ENCODE measurements at places on chromosomes 5 and 9.

GRCh38 chr5:132027027-132027426 lies 15.6 kb upstream of the ACSL6 start:
- no peak for DNase-seq

GRCh38 chr5:1541702-1542400 lies 18.1 kb upstream of the LPCAT1 start:
- no peak for DNase-seq

GRCh38 chr9:104992659-104993058 lies 64.7 kb upstream of the ABCA1 start:
- peak; percentile 19 for DNase-seq

GRCh38 chr5:92455011-92455410 lies 1071.9 kb upstream of the ARRDC3 start:
- no peak for DNase-seq

DNA sequence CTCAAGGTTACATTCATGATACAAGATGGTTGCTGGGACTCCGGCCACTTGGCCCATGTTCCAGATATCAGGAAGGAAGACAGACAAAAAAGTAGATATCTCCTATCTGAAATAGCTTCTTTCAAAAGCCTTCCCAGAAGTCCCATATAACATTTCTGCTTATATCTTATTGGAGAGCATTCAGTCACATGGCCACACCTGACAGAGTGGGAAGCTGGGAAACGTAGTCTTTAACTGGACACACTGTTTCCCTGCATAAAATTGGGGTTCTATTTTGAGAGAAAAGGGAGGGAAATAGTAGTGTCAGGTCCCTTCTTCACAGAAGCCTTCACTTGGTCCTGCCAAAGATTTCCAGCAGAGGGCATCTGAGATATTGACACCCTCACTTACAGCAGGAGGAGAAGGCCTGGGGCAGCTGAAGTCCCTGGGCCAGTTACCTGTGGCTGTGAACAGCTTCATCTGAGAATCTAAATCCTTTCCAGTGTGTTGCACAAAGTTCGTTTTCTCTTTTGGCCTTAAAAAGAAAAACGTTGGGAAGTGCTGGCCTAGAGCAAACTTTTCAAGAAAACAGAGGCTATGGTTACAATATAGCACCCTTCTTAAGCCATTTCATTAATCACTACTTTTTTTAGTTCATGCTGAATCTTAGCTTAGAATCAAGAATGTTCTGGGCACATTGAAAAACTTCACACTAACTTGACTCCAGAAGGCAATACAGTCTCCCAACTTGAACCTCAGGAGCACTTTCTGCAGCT lies 33.5 kb downstream of the SPEF2 start:
- DNase-seq = peak; percentile 10

DNA sequence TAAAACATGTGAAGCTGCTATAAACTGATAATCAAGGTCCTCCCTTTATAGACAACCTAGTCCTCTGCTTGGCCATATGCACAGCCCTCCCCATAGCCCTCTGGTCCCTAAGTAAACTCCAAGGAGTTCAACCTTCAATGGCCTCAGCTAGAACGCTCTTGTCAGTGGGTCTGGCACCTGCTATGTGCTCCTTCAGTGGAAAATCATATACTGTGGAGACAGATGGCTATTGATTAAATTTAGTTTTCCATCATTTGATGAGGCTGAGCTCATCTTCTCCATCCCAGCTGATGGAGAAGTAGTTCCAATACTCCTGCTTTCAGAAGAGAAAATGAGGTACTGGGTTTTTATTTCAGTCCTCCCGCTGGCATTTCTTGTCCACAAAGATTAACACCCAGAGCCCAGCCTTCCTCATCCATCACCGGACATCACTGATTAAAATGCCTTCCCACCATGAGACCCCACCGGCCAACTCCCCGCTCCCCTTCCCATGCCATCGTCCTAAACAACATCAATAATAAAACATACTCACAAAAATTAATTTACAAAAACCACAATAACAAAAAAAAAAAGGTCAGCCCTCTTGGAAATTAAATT lies 134.6 kb downstream of the TRIM32 start:
- DNase-seq = no peak

DNA sequence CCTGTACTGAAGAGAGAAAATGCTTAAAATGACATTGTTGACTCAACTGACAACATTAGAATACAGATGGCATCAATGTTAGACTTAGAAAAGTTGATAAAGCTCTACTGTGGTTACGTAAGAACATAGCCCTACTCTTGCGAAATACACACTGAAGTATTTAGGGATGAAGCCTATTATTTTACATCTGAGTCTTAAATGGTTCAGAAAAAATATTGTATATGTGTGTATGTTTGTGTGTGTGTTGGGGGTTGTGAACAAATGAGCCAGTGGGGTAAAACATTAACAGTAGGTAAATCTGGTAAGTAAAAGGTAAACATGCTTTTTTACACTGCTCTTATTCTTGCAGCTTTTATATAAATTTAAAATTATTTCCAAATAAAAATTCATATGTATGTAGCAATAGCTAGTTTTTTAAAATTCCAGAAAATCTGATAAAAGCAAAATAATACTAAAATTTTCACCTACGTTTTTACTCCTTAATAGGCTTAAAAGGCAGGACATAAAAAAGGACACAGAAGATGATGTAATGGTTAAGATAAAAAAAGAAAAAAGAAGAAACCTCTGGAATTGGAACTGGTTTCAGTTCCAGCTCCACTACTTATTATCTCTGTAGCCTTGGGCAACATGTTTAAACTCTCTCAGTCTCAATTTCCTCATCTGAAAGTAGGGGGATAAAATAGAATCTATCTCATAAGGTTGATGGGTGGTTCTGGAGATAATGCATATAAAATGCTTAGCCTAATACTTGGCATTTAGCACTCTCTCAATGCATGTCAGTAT lies 44.3 kb downstream of the GARNL3 start:
- DNase-seq = no peak

- no peak for DNase-seq
Measured at GRCh38 chr9:3586066-3586465, 60.3 kb upstream of the RFX3 start.
